ENCODE measurements at places on chromosomes 12 and 14.

DNA sequence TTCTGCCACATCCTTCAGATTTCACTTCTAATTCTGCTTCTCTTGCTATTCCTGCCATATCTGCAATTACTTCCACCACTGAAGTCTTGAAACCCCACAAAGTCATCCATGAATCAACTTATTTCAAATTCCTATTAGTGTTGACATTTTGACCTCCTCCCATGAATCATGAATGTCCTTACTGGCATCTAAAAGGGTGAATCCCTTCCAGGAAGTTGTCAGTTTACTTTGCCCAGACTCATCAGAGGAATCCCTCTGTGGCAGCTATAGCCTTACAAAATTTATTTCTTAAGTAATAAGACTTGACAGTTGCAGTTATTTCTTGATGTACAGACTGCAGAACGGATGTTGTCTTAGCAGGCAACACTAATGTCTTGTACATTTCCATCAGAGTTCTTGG, 162.9 kb downstream of the PCNX1 start:
- no peak for DNase-seq

DNA sequence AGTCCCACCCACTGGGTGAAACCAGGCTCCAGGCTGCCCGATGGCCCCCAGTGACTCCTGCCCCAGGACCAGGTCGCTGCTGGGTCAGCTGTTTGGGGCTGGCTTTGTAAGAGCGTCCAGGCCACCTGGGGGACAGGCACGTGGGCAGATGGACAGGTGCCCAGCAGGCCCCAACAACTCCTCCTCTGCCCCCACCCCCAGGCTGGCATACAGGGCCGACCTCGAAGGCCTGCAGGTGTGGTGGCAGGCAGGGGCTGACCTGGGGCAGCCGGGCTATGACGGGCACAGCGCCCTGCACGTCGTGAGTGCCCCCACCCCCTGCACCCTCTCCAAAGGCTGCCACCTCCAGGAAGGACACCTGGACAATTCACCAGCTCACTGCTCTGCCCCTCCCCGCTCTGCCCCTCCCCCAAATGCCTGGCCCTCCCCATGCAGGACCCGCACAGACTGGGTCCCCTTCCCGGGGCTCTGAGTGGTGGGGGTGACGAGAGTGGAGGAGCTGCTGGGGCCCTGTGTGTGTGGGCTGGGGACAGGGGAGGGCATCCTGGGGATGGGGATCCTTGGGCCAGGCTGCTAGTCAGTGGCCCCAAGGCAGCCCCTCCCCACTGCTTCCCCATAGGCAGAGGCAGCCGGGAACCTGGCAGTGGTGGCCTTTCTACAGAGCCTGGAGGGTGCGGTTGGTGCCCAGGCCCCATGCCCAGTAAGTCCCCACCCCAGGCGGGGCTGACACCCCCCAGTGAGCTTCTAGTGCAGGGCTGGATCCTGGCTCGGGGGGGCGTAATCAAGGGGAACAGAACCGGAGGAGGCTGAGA, 26.0 kb downstream of the ASPG start:
- DNase-seq, result no peak

DNA sequence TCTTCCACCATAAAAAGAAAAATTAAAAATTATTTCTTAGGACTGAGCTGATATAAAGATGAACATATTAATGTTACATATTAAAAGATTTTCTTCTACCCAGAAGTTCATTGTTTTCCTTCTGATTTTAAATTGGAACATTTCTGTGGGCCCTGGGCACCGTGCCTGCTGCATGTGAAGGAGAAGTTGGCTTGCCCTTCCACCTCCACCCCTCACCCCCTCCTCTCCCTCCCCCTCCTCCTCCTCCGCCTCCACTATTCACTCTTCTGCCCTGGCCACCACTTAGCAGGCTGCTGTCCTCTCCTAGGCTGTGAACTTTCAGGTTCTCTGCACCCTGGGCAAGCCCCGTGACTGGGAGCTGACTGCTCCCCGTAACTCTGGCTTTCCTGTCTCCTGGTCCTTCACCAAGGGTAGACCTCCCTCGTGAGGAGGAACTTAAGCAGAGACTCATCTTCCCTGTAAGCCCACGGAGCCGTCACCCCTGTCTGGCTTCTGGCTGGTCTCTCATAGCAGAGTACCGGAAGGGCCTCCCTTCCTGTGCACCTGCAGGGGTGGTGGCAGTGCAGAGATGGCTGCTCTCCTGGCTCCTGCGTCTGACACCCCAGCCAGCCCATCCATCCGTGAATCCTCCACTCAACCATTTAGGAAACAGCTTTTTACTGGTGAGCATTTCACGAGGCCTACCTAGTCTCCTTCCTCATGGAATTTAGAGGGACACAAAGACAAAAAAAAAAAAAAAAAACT, 12.8 kb downstream of the TUNAR start:
- DNase-seq, result no peak

DNA sequence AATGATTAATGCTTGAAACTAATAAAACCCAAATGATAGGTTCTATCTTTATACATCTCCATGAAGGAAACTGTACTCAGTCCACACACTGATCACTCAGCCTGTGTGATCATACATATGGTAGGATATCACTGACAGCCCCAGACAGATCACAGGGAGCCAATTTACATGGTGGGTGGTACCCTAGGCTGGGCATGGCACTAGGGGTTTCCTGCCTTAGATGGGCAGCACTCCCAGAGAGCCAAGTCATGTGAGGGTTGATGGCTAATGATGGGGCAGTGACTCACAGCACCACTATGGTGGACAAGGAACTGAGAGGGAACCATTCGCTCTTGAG, 89.6 kb upstream of the PTPRR start:
- no peak for DNase-seq

- DNase-seq, result no peak
These were observed 84.7 kb upstream of the HMGA2 start for GRCh38 chr12:65739606-65740005.

DNA sequence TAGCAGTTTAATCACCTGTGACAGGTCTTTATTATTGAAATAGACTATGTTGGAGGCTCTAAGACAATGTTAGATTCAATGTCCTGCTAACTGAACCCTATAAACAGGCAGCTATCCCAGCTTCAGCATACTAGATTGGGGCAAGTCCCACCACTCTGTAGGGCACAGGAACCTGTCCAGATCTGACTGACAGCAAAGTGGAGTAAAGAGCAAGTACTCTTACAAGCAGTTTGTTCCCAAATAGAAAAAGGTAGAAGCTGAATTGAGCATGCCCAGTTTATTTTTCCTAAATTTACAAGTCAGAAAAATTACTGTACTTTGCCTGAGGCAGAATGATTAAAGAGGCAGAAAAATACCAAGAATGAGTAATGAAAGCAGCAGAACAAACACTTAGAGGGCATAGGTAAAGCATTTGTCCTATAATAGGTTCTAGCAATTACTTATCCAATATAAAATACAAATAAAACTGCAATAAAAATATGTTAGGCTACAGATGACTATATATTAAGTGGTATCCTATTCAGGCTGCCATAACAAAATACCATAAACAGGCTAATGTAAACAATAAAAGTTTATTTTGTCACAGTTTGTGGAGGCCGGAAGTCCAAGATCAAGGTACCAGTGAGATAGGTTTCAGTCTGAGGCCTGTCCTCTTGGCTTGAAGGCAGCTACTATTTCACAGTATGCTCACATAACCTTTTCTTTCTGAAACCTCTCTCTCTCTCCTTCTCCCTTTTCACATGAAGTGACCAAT, 868.2 kb downstream of the C12orf50 start:
- DNase-seq, result no peak

DNA sequence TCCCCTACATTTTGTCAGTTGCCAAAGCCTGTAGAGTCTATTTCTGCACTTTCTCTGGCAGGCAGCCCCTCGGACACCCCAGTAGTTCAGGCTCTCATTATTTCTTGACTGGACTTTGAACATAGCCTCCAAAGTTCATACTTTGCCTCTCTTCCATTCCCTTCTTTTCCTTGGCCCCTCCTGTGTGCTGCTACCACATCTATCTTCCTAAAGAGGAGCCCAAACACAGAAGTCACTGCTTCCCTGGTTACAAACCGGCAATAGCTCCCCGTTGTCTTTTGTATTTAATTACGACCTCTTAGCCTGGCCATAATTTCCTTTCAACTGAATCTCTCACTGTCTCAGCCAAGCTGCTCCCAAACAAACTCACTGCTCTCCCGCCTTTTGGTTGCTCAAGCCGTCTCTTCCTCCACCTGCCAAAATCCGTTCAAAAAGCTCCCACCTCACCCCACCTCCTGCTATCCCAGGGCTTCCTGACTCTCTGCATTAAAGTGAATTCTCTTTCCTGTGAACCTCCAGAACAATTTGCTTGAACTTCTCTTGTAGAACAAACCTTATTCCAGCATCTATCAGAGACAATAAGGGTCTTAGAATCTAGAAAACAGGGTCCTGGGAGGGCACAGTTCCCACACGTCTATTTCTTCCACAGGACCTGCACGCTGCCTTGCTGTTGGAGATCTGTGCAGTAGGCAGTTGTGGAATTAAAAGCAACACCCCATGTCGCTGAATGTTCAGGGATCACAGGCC, 46.9 kb downstream of the PRMT8 start:
- no peak for DNase-seq

DNA sequence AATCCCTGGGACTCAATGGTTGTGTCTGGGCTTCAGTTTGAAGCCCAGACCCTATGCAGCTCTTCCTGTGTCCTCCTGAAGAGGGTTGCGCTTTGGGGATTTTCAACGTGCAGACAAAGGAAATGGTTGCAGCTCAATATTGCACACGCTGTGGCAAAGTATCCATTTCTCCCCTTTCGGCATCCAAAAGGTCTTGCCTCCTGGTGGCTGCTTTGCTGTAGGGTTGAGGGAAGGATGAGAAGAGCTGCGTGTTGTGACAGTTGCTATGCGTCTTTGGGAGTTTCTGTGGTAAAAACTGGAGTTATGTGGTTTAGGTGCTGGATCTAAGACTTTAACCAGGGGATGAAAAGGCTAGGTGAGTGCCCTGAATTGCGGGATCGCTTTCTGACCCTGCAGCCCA, 71.0 kb downstream of the ZNF664 start:
- DNase-seq, result no peak

DNA sequence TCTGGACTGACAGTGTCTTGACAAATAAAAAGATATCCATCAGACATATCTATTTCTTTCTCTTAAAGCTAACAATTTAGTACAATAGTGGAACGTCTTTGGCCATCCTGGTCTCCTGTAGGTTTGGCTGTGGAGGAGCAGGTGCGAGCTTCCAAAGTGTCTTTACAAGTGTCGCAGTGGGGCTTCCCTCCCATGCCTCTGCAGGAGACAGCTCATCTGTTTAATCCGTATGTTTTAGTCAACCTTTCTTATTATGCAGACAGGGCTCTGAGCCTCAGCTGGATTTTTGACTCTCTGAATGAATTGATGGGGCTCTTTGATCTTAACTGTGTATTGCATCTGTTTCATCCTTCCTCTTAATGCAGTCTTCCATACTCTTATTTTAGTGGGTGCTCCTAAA, 57.5 kb downstream of the RMST start:
- no peak for DNase-seq

- no peak for DNase-seq
These were observed 57.5 kb upstream of the PIWIL1 start for GRCh38 chr12:130280231-130280630.

DNA sequence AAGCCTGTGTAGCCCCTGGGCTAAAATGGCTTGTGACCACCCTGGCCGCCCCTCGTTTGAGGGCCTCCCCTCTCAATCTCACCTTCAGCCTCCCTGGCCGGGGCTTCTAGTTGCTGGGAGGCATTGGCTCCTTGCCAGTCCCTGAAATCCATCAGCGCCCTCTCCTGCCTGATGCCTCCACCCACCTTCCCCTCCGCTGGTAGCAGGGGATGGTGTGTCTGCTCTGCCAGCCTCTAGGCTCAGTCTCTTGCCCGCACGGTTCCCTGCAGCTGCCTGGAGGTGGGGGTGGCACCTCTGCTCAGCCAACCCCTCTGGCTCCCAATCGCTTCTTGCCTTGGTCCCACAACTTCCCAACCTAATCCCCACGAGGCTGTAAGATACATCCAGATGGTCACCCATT, 167.9 kb downstream of the PHETA1 start:
- no peak for DNase-seq

GRCh38 chr12:79422060-79422812, 268.5 kb downstream of the PAWR start:
- no peak for DNase-seq

GRCh38 chr12:92745856-92746550, 43.2 kb downstream of the PLEKHG7 start:
- DNase-seq, result no peak

DNA sequence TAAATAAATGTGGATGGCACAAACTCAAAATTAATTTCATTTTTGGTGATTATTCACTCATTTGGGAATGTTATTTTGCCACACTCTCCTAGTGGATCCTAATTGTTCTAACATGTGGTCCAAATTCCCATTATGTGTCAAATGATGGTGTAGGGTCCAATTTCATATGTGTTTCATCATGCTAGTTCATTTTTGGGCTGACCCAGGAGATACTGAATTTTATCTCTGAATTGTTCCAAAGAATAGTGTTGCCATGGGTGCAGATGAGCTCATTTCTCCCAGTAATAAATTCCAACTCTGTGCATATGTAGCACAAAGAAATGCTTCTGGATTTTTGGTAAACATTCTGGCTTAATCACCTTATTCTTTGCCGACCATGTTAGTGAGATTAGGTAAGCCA, 23.5 kb upstream of the SEL1L start:
- no peak for DNase-seq

- peak; percentile 85 for DNase-seq
These were observed 43.9 kb upstream of the FBRSL1 start for GRCh38 chr12:132445884-132446632.

- DNase-seq, result no peak
These were observed 65.8 kb downstream of the VWF start for GRCh38 chr12:6058481-6059161.

DNA sequence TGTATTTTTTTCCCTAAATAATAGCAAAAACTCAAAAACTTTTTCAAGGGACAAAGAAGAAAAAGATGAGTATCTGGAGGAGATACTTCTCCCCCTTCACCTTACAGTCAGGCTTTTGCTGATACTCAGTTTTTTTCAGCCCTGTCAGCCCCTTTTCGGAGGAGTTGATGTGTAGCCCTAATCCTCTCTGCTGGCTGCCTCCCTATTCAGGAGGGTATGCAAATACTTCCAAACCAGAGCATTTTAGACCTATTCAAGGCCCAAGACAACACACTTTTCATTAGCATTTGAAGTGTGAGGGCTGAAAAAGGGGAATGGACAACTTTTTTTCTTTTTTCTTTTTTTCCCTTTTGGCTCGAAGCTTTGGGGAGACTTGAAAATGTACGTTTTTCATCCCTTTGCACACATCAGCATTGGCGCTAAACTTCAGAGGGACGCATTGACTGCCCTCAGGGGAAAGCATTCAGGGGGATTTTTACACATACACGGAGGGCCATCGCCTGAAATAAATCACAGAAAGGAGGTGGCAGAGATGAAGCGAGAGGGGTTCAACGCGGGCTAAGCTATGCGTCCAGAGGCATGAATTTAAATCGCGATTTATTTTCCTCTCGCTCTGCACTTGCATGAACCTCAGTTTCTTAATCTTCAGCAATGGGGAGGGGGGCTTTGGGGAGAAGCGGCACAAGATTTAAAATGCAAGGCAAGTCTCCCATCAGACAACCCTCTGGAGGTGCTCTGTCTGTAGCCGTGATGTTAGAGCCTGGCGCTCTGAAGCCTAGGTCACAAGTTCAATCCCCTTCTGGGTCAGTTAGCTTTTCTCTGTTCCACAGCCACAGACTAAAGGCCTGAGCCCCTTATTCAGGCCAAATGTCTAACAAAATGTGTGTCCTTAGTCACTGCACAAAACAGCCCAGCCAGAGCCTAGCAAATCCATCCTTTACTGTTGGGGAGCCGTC, 86.3 kb downstream of the ASCL1 start:
- no peak for DNase-seq

GRCh38 chr12:53025250-53025649, 19.0 kb downstream of the EIF4B start:
- DNase-seq, result no peak

GRCh38 chr14:35628989-35629388, 95.0 kb downstream of the INSM2 start:
- DNase-seq, result no peak

Data from T-helper 22 cell (primary cell).